ENCODE measurements at places on chromosomes 4 and X.

- DNase-seq: no peak
Observed at GRCh38 chrX:133587071-133587470, 171.8 kb upstream of the GPC4 start.

DNA sequence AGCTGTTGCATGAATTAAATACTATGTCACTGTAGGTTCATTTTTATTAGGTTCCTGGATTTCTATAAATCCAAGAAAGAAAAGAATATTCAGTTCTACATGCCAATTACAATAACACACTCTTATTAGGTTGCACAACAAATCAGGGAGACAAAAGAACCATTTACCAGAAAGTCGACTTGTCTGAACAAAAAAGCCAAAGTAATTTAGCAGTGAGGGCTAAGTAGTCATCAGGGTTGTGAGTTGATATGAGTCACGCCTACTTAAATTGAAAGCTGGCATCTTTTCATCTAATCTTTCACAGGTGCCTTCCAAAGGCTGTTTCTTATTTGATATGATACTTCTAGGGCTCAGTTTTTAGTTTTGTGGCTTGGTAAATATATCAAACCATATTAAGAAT, 25.4 kb upstream of the GNRHR start:
- no peak for DNase-seq

DNA sequence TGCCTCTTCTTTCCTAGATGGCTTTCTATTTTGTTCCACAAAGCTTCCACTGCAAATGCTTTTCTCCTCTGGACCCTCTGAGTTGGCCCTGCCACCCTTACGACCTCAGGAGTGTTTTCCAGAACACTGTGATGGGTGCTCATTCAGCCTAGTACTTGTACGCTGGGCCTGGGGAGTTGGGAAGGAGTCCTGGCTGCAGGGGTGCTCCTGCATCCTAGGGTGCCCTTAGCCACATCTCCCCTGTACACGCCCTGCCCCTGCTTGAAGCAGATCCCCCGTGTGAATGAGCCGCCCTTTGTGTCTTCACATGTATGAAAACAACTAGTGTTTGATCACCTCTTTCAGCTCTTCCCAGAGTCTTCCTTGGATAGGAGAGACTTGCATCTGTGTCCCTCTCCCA, 64.2 kb downstream of the MTMR1 start:
- no peak for DNase-seq

- no peak for DNase-seq
Observed at GRCh38 chr4:168045354-168045753, 47.0 kb upstream of the ANXA10 start.

DNA sequence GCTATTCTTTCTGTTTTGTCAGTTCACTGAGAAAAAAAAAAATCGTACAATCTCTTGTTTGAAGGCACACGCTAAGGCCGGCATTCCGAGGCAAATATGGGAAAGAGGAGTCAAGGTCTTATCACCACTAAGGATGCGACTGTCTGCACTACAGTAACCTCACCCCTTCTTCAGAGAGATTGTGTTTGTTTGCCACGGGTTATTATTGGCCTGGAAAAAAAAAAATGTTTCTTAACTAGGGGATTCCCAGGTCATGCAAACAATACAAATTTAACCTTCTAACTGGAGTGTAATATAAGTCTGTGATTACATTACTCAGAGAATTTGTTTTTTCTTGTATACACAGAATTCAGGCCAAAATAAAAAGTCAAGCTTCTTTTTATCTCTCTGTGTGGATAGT, 168.3 kb downstream of the TMA16 start:
- DNase-seq: no peak

- no peak for DNase-seq
Observed at GRCh38 chr4:98423009-98423408, 161.8 kb downstream of the RAP1GDS1 start.

DNA sequence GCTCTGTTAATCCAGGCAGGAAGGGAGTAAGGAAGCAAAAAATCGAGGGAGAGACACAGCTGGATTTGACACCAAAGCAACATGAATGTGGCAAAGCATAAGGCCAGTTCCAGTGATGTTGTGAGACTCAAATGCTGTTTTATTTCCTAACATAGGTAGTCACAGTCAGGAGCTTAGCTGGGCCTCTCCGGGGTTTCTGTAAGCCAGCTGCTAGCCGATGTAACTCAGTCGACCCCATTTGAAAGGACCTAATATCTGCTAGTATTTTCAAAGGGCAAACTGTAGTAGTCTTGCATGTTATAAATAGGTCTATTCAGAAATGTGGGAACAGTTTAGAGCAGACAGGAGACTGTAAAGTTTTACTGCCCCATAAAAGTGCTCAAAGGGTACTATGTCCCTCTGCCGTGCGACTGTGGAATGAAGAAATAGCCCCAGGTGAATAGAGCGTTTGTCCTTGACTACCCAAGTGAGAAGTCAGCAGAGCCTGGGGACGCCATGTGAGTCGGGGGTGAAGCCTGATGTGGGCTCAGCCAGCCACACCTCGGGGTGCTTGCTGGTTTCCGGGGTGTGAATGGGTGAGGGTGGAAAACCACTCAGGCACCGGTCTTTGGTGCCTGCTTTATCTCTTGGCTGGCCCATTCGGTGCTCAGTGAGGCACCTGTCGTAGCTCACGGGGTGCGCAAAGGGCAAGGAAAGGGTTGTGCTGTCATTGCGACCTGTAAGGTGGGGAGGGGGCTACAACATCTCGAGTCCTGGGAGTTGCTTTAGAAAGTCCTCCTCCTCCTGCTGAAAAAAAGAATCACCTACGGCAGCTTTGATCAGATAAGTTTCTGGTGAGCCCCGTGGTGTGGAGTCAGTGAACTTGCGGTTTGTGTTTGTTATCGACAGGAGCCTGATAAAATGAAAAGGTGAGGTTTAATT, 745 bp downstream of the TRIM2 start:
- DNase-seq: no peak

- no peak for DNase-seq
Observed at GRCh38 chrX:14073071-14073470, 43.4 kb upstream of the GEMIN8 start.

GRCh38 chr4:188374871-188375270, 235.6 kb downstream of the TRIML1 start:
- no peak for DNase-seq

GRCh38 chrX:155148724-155149537, 67.3 kb upstream of the VBP1 start:
- DNase-seq: peak; percentile 44

GRCh38 chr4:129232589-129233337, 136.8 kb downstream of the C4orf33 start:
- no peak for DNase-seq

GRCh38 chr4:70749313-70749712, 27.5 kb downstream of the RUFY3 start:
- DNase-seq: no peak

- DNase-seq: no peak
Observed at GRCh38 chr4:183424109-183424744, 20.2 kb upstream of the CDKN2AIP start.

- DNase-seq: peak; percentile 53
Observed at GRCh38 chr4:139099366-139099982, 77.5 kb downstream of the ELF2 start.

DNA sequence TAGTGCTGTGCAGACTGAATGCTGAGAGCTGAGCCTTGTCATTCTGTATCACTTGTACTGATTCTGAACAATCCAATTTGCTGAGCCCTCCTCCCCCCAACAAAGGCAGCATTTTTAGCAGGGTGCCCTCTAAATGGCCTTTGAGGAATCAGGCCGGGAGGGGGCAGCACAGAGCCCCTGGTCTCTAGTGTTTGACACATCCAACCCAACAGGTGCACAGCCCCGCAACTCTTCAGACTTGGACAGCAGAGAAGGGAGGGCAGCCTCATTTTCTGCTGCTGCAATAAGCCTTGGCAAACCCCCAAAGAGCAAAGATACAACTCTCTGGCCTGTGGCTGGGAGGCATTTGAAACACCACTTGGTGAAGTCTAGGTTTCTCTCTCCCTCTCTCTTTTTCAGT, 3.4 kb downstream of the ATP1B4 start:
- peak; percentile 6 for DNase-seq

- DNase-seq: no peak
Observed at GRCh38 chr4:138759554-138759902, 256.1 kb upstream of the NOCT start.

DNA sequence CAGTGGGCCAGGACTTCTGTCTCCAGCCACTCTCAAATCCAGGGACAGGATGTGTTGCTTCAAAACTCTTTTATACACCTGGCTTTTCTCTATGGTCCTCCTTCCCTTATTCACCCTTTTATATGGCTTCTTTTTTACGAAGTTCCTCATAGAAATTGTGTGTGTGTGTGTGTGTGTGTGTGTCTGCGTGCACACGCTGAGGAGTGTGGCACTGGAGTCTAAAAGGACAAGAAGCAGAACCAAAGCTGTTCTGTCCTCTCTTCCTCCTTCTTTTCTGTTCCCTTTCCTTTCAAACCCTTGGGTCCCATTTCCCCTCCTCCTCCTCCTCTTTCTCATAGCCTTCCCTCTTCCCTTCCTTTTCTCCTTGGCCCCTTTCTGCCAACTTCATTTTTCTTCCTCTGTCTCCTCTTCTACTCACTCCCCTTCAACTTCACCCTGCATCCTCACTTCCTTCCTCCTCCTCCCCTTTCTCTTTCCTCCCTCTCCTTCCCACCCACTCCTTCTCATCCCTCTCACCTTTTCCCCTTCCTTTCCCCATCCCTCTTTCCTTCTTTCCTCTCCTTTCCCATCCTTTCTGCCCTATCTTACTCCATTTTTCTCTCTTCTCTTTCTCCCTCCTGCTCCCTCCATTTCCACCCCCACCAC, 360.5 kb downstream of the MID1IP1 start:
- DNase-seq: no peak

DNA sequence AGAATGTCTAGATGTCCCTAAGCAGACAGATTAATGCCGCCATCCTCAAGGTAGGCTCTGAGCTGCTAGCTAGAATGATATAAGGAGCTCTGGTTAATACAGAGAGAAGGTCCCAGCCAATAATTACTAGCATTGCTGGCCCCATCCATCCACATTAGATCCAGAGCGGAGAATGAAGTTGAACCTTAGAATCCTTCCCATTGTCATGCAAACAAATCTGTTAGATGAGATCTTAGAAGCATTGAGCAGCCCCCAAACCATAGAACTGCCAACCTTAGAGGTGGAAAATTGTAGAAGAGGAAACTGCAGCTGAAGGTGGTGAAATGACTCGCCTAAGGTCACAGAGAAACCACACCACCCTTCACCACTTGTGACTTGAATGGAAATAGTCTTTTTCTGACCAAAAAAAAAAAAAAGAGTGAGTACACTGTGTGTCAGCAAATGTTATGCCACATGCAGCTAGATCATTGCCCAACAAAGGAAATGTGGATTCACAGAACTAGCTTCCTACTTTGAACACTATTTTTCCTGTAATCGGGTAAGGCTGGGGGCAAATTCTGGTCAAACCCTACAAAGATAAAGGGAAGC, 162.1 kb downstream of the SMIM20 start:
- DNase-seq: no peak

GRCh38 chr4:924107-925096, 7.7 kb downstream of the GAK start:
- DNase-seq: no peak

DNA sequence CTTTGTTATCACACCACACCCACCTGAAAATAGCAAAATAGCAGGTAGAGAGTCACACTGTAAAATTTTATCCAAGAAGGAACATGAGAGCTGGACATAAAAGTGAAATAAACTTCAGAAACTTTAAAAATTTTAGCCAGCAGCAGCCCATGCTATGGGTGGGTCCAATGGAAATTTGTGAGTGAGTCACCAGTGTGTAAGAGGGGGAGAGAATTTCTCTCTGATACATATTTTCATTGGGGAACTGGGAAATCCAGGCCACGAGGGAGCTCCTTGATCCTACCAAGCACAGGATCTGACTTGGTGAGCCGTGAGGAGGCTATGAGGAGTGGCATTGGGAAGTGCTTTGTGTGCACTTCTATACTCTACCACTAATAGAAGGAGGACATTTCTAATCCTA, 136.3 kb downstream of the FAAH2 start:
- no peak for DNase-seq

- no peak for DNase-seq
Observed at GRCh38 chrX:20230406-20230805, 36.3 kb downstream of the RPS6KA3 start.
